ENCODE measurements at places on chromosomes 5 and 9.

DNA sequence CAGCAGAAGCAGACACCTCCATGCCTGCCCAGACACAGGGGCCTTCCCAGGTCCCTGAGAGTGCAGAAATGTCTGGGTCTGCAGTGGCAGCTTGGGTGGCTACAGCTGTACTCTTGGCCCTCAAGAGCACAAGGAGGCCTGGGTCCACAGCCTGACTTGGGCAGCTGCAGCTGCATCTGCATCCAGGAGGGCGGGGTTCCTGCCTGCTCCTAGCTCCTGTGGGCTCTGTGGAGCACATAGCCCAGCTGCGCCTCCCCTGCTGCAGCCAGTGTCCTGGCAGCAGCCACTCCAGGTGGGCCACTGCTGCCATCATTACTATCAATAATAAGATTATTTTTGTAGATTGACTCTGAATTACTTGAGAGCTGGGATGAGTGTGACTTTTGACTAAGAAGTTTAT is 162.0 kb upstream of the PTCH1 start:
- no peaks in the 10 kb centered on the region for H3K36me3 ChIP-seq
- H3K27ac ChIP-seq: no peak overlapping the region
- no peaks in the 10 kb centered on the region for H3K4me1 ChIP-seq
- H3K27me3 ChIP-seq: no peaks in the 10 kb centered on the region
- no peak overlapping the region for H3K4me3 ChIP-seq
- DNase-seq: no peak

DNA sequence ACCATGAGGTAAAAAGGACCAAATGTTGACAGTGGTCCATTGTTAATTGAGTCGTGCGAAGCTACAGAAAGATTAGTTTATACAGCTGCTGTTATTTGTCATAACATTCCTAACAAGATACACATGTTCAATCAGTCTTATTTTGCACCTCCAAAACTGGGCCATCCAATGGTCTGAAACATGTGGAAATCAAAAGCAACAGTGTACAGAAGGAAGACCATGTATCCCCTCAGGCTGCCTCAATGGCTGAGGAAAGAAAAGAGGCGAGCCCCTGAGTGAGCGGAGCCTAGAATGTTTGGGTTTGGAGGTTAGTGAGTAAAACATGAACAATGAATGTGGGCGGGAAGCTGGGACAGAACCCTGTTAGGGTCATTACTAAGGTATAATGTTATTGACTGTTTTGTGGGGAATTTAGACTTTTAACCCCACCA is 35.6 kb downstream of the NFIB start:
- no peaks in the 10 kb centered on the region for H3K36me3 ChIP-seq
- no peaks in the 10 kb centered on the region for H3K27me3 ChIP-seq
- DNase-seq: no peak
- no peak overlapping the region for H3K4me3 ChIP-seq
- no peak overlapping the region for H3K27ac ChIP-seq

DNA sequence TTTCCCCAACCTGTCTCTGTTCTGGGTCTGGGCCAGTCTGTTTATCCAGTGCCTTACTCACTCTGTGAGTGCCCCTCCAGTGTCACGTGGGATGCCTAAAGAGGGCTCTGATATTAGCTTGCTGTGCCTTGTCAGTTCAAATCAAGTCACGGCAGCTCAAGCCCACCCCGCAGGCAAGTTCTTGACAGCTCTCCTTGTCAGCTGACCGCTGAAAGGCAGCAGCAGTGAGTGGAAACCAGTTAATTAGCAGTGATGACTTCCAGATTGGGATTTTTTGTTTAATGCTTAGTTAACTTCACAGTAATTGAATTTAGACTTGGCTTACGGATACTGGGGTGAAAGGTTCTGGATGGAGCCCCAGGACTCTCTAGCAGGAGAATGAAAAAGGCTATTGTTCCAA is 210.1 kb downstream of the PSAT1 start:
- no peak overlapping the region for H3K27ac ChIP-seq
- H3K36me3 ChIP-seq: no peaks in the 10 kb centered on the region
- no peak overlapping the region for H3K4me3 ChIP-seq
- no peaks in the 10 kb centered on the region for H3K27me3 ChIP-seq
- DNase-seq: no peak

- no peak overlapping the region for H3K4me3 ChIP-seq
- no peak for DNase-seq
- no peak overlapping the region for H3K27ac ChIP-seq
- peaks cover 11% of the 10 kb centered on the region for H3K4me1 ChIP-seq
These were observed 245.3 kb downstream of the ENC1 start for GRCh38 chr5:74394916-74395880.

DNA sequence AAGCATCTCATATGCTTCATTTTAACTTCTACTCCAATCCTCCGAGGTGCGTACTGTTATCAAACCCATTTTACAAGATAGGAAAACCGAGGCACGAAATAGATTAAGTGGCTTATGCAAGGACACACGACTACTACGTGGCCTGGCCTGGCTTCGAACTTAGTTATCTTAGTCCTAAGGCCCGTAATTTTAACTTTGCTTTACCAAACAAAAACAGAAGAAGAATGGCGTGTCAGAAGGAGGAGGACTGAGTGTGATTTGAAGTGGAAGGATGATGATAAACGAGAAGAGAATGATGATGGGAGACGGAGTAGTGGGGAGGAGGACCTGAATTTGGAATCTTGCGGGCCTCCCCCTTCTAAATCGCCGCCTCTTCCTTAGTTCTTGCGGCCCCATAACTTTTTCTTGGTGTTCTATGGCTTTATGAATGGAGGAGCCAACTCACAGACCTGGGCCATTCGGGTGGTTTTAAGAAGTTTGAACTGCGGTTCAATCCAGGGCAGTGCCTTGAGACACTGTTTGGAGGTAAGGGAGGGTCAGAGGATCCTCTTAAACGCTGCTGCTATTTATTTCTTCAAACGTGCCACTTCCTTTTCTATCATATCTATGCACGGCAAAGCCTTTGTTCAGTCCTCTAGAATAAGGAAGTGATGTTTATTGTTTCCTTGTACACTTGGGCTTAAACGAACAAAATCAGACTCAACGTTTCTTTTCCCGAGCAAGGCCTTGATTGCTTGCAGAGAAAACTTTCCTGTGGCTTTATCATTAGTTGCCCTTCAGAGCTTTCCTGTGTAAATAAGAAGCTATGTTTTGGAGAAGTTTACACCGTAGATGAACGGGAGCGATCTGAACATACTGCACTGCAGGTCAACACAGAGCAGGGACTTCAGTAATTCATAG is 795 bp downstream of the CNOT8 start:
- H3K36me3 ChIP-seq: no peaks in the 10 kb centered on the region
- H3K4me1 ChIP-seq: peaks cover 6% of the 10 kb centered on the region
- H3K27ac ChIP-seq: peak overlapping the region; percentile 97
- H3K4me3 ChIP-seq: peak overlapping the region; percentile 83
